Left lung (tissue), 14 donors: ENCODE measurements at places on chromosomes 3 and 15. TPM values are rescaled to one million over a fixed set of nuclear protein-coding genes. Genes with fewer than 3 reads are reported as not detected.
A peak's percentile ranks its signal among the peaks of the same experiment; 100 is the strongest.

- DNase-seq = no peak
Observed at GRCh38 chr3:50950591-50950990, 275.9 kb downstream of the DOCK3 start.

GRCh38 chr3:2880218-2880756 is 229.9 kb downstream of the IL5RA start:
- DNase-seq = no peak

GRCh38 chr15:100284191-100284590 is 57.6 kb downstream of the ADAMTS17 start:
- DNase-seq = no peak

The APOD gene
- total RNA-seq = 25.5 TPM

DNA sequence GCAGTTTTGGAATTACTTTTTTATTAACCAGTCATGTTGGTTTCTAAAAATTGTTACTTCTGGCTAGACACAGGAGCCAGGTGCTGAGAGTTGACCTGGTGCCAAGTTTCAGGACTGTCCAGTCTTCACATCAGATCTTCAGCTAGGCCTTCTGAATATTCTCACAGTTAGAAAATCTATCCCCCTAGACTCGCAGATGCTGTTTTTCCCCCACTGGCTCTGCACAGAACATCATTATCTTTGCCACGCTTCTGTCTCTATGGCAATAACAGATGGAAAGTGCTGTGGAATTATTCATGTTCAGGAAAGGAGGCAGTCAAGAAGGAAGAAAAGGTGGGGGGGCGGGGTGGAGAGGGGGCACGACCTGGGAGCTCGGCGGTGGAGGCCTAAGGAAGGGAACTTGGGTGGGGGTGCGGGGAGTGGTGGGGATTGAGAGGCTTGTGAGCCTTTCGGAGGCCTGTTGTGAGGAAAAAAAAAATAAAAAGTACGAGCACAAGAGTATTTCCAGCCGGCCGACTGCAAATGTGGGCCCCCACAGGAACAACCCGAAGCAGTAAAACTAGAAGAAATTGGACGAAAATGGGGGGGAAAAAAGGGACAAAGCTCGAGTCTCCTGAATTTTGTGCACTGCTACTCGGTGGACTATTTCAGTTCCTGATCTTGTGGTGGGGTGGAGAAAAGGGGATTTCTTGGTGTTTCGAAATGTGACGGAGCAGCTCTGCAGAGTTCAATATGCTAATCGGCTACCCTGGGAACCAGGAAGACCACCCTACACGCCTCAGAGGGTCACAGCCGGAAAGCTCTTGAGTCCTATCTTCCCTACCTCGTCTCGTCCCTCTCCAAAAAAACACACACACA is 1.5 kb upstream of the SKIL start:
- DNase-seq = peak; percentile 78

The LAMB2 gene
- 484 TPM for total RNA-seq
